ENCODE measurements at places on chromosomes 1 and 21. TPM values are rescaled to one million over a fixed set of nuclear protein-coding genes. Genes with fewer than 3 reads are reported as not detected.

The MASP2 gene
- 0.09 TPM for total RNA-seq

DNA sequence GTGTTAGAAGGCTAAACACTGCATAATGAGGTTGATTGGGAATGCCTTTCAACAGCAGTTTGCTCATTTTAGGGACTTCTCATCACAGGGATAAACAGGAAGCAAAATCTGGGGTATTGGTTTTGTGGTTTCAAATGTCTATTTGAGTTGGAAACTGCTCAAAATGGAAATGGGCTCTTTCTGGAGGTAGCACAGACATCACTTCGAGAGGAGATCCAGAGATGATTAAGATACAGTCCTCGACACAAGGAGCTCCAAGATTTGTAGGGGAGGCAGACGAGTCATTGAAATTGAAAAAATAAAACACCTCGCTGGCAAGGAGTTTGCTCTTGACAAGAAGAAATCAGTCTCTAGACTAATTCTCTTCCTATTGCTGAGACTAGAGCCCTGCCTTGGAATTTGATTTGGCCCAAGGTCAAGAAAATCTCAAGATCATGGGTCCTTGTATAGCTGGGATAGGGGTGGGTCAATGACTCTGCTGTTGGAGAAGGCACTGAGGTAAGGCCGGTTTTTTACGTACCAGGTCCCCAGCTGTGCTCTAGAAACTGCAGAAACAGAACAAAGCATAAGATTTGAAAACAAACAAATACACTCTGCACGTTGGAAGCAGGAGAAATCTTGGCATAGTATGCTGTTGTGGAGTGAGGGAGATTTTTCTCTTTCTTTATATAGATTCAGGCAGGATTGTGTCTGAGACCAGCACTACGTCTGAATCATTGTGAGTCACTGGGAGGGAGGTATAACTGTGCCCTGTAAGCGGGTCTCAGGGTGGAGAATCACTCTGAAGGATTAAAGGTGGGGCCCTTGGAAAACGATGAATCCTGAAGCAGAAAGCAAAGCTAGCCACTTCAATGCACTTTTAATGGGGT lies 17.7 kb upstream of the KLHDC8A start:
- DNase-seq: no peak

DNA sequence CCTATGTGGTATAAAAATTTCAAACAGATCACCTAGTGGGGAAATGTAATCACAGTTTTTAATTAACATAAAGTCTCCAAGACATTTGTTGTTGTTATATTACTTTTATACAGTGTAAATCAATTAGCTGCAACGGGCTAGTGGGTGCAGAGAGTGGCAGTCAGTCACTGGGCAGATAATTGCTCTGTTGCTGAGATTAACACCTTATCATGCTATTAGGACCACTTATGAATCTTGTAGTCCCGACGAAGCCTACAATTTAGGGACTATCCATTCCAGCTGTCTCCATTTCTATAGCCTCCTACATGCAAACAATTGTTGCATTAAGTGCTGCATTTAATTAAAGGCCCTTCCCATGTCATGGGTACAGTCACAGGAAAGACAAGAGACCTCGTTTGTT lies 158.9 kb upstream of the PROX1 start:
- no peak for DNase-seq

- no peak for DNase-seq
Measured at GRCh38 chr1:10857687-10858086, 61.2 kb upstream of the CASZ1 start.

DNA sequence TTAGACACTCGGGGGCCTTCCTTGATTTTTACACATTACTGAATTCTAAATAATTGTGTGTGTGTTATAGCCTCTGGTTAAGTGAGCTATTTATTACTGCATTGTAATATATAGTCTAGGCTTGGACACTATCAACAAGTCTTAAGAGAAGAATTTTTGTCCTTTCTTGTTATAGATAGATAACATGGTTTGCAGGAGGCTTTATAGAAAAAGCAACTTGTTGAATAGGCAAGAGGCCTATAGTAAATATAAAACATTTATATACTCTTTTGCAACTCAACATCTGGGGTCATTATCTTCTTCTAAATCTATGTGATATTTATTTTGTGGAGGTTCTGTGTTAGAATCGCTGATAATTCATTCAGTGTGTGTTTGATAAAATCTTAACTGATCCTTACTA lies 293.8 kb downstream of the NFIA start:
- no peak for DNase-seq

DNA sequence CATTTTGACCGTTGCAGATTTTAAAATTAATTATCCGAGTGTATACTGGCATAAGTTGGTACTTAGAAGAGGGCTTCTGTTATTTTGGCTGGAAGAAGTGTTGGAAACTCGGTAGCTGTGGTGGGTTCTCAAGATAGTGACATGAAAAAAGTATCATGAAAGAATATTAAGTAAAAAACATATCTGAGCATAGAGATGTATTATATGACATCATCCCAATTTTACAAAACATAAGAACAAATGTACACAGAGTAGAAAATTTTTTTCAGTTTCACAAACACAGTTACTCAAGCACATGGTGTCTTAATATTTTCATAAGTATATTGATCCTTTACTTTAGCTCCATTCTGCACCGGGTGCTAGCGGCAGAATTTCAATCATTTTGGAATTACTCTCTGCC lies 684 bp downstream of the IFI16 start:
- no peak for DNase-seq

The NBPF6 gene
- not detected for total RNA-seq

DNA sequence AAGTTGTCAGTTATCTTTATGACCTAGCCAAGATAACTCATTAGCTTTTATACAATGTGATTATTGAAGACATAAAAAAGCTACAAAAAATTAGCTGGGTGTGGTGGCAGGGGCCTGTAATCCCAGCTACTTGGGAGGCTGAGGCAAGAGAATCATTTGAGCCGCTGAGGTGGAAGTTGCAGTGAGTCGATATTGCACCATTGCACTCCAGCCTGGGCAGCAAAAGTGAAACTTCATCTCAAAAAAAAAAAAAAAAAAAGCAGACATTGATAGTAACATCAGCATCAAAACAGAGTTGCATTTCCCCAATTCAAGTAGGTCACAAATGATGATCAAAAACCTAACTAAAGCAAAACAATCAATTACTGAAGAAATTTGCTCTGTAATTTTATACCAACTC lies 191.4 kb downstream of the PTGER3 start:
- no peak for DNase-seq

Measured in neural progenitor cell (in vitro differentiated cells).